ENCODE measurements at places on chromosomes 4 and X.

DNA sequence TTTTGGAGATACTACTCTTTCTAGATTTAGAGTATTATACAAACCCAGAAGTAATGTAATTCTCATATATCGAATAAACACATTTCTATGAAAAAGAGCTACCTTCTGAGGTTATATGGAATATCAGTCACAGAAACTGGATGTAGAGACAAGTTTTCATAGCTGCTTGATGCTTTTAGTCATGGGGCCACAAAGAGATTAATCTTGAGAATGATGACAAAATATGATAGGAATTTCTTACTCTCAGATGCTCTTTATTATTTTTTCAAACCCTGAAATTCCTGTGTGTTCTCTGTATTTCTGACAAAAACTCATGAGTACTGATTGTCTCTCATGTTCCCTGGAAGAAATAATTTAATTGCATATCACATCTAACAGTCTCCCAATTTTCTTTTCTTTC is 662.5 kb downstream of the RAPGEF2 start:
- no peak for DNase-seq

- no peak for DNase-seq
Observed at GRCh38 chr4:31474221-31474620, 754.1 kb downstream of the PCDH7 start.

GRCh38 chr4:156820931-156821330 is 150.7 kb downstream of the PDGFC start:
- no peak for DNase-seq

DNA sequence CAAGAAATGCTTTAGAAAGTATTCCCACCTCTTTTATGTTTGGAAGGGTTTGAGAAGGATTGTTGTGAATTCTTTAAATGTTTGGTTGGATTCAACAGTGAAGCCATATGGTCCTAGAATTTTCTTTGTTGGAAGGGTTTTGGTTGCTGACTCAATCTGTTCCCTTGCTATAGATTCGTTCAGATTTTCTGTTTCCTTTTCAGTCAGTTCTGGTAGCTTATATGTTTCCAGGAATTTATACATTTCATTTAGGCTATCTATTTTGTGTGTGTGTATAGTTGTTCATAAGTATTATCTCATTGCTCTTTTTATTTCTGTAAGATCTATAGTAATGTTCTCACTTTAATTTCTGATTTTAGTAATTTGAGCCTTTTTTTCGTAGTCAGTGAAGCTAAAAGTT is 114.4 kb downstream of the MSN start:
- DNase-seq: no peak

GRCh38 chrX:24647257-24648058 is at the start of gene PCYT1B:
Gene PCYT1B, minus strand, starts transcription at chrX:24647347. Its CDS starts 242 bp downstream, at chrX:24647105.
- peak; percentile 92 for DNase-seq

DNA sequence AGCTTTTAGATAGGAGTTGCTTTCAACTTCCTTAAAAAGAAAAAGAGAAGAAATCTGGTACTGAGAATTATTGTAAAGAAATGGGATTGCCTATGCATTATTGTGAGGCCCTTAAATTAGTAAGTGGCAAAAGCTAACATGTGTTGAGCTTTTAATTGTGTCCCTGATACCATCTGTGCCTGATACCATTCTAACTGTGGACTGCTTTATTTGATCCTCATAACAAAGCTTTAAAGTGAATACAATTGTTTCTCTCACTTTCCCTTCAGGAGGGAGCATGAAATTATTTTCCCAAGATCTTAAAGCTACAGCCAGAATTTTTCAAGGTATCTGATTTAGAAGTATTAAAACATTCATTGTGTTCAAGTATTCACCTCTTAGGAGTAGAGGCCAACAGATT is 9.9 kb downstream of the KCTD8 start:
- no peak for DNase-seq

DNA sequence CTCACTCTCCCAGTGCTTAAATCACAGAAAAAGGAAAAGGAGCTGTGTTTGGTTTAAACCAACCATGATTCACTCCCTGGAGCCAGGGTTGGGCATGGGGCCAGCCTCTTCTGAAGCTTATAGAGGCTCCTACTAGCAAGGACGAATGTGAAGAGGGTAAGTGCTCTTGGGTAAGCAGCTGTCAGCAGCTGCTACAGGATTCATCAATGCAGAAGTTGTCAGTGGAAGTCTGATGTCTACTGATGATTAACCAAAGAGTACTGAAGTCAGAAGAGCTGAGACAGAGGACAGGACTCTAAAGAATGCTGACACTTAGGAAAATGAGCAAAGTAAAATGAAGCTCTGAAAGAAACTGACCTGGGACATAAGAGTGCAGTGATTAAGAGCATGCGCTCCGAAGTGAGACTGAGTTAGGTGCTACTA is 32.7 kb upstream of the JADE1 start:
- DNase-seq: no peak

DNA sequence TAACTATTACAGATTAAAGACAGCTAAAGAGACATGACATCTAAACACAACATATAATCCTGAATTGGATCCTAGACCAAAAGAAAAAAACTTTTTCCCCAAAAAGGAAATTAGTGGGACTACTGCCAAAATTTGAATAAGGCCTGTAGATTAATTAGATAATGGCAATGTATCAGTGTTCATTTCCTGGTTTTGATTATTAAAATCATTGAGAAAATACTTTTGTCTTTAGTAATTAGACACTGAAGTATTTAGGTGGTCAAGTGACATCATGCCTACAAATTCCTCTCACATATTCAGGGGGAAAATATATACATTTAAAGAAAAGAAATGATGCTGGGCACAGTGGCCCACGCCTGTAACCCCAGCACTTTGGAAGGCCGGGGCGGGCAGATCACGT is 10.4 kb upstream of the USO1 start:
- DNase-seq: no peak

GRCh38 chrX:9668537-9668936 is 97.1 kb downstream of the GPR143 start:
- DNase-seq: no peak

DNA sequence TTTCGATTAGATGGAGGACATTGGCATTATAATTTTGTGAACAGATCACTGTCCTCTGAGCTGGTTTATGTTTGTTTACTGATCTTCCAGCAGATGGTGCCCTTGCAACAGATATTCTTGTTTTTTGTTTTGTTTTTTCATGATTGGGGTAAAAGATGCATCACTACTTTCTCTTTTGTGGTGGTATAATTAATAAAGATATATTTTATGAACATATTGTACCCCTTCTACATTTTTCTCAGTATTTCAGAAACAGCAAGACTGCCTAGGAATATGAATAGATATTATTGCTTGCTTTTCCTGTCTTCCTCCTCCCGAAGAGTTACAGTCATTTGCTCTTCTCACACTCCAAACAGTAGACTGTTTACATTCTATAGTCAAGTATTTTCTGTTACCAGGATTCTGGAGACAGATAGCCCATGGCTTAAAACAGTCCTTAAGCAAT is 905.2 kb downstream of the TRAM1L1 start:
- DNase-seq: peak; percentile 9

- no peak for DNase-seq
Observed at GRCh38 chr4:48649505-48649904, 130.6 kb downstream of the FRYL start.

DNA sequence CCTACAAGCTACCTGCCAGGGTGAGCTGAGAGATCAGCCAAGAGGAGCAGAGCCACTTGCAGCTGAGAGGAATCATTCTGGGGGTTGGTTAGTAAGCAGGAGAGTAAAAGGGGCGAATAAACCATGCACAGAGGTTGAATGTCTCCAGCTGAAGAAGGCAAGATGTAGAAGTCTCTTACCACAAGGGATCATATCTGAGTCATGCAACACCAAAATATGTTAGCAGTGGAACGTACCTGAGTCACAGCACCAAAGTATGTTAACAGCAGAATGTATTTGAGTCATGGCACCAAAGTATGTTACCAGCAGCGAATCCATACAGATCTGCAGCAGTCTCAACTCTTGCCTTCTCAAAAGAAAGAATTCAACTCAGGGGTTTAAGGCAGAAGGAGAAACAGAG is 29.9 kb downstream of the C4orf51 start:
- no peak for DNase-seq

GRCh38 chr4:92825256-92825655 is 521.5 kb downstream of the GRID2 start:
- DNase-seq: no peak

- no peak for DNase-seq
Observed at GRCh38 chr4:52824603-52825459, 37.3 kb upstream of the RASL11B start.

DNA sequence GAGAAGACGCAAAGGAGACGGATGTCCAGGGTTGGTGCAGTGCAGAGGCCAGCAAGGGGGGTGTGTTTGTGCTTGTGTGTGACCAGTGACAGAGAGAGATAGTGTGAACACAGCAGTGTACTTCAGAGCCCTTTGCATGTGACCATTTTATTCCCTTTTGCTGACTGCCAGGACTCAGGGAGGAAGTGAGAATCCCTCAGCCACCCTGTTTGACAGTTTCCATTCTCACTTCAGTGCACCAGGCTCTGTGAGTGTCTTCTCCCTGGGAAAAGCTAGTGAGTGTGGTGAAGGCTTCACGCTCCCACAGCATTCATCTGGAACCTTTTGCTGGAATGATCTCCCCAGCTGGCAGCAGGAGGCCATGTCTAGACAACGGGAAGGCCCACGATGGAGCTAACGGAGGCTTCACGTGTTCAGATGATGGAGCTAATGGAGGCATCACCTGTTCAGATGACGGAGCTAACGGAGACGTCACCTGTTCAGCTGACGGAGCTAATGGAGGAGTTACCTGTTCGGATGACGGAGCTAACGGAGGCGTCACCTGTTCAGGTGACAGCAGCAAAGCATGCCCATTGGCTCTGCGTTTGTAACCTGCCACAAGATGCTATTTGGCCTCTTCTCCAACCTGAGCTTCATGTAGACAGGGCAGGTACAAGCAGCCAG is 195.4 kb downstream of the AFAP1 start:
- DNase-seq: no peak

DNA sequence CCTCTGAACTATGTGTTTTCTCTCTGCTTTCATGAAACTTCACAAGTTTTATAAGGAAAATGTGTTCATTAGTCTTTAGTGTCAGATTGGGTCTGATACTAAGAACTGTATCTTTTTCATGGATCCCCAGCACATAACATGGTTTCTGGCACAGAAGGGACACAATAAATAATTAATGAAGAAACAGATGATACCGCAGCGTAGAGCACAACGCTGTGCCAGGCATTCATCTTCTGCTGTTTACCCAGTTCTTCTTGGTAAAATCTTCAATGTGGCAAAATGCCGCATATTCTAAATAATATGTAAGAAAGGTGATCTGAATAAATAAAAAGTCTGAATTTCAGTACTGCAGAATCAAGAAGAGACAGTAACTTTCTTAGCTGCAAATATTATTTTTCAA is 12.3 kb downstream of the SCARB2 start:
- no peak for DNase-seq
